ENCODE measurements at places on chromosomes 16 and 17. TPM values are rescaled to one million over a fixed set of nuclear protein-coding genes. Genes with fewer than 3 reads are reported as not detected.

GRCh38 chr17:64129515-64129764 lies 504 bp downstream of the ERN1 start:
- DNase-seq, result no peak

DNA sequence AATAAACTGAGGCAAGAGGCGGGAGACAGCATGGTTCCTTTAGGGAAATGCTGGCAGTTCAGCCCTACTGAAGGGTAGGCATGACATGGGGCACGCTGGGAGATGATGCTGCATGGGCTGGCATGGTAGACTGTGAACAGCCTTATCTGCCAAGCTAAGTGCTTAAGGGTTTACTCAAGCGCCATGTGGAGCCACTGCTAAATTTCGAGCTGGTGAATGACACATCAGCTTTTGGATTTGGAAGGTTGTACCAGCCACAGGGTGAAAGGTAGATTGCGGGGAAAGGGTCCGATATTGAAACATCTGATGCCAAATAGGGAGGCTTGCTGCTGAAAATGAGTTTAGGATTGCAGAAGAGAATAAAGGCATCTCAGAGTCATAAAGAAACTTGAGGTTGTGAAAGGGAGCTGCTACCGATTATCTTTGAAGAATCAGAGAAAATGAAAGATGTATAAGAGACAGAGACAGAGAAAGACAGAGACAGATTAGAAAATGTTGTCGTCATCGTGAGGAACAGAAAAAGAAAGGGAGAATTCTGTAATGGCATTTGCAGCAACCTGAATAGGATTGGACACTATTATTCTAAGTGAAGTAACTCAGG lies 16.3 kb downstream of the PIK3R5 start:
- no peak for DNase-seq

GRCh38 chr17:6240001-6240400 lies 169.8 kb downstream of the WSCD1 start:
- no peak for DNase-seq

The GJD3 gene
- total RNA-seq, result 0.81 TPM

The KRT33A gene
- not detected for total RNA-seq

The GLP2R gene
- total RNA-seq, result 11.9 TPM

- no peak for DNase-seq
Observed at GRCh38 chr16:3771513-3771912, 54.2 kb upstream of the TRAP1 start.

The CCL14 gene
- total RNA-seq, result 2.3 TPM

DNA sequence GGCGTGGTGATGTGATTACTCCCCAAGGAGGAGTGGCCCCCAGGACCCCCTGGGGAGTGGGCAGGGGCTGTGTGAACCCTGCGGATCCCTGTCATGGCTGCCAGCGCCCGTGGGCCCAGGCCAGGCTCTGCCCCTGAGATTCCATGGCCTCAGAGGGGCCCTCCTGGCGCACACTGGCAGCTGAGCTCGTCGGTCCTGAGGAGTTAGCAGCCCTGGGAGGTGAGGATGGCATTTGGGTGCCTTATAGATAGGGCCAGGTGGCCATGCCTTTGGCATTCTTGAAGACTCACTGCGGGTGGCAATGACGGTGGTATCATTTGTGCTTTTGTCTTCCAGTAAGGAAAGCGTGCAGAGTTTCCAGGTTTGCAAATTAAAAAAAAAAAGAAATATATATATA lies 146.8 kb upstream of the GSE1 start:
- no peak for DNase-seq

The PRR35 gene
- total RNA-seq, result not detected

- DNase-seq, result no peak
Observed at GRCh38 chr17:59441464-59442096, 110.1 kb downstream of the YPEL2 start.

DNA sequence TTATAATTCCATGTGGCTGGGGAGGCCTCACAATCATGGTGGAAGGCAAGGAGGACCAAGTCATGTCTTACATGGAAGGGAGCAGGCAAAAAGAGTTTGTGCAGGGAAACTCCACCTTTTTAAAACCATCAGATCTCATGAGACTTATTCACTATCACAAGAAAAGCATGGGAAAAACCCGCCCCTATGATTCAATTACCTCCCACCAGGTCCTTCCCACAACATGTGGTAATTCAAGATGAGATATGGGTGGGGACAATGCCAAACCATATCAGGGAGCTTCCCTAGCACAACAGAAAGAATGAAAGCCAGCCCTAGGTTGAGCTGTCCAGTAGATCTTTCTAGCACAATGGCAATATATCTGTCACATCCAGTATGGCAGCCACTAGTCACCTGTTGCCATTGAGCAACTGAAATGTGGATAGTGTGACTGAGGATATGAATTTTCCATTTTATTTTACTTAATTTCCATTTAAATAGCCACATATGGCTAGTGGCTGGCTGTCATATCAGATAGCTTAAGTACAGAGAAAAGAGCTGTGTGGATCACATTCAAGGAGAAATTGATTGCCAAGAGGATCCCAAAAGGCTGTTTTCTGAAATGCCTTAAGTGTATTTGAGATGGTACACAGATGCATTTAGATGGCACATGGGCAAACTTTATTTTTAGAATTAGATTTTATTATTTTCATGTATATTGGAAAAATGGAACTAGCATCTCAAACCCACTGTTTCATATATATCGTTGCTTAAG lies 273.0 kb downstream of the GRIN2A start:
- DNase-seq, result no peak

GRCh38 chr16:85210423-85211169 lies 98.3 kb upstream of the CIBAR2 start:
- no peak for DNase-seq

- DNase-seq, result peak; percentile 68
Observed at GRCh38 chr16:88886845-88887521, 20.5 kb upstream of the PABPN1L start.

DNA sequence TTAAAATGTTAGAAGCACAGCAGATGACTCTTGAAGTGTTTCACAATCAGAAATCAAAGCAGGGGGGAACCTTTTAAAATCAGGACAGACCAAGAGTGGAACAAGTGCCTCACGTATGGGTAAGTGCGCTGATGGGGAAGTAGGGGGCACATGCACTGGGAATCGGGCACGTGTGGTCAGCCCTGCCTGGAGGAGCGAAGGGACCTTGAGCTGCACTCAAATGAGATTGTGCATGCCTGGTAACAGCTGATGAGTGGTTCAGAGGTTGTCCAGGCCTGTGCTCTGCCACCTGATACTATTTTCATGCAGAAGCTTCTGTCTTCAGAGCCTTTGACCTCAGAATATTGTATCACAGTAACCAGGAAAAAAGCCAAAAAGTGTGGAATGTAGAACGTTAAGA lies 13.7 kb upstream of the XYLT2 start:
- no peak for DNase-seq

The CFAP97D1 gene
- not detected for total RNA-seq

- peak; percentile 78 for DNase-seq
Observed at GRCh38 chr17:64262198-64262999, 661 bp downstream of the TEX2 start.

GRCh38 chr17:69818467-69818866 lies 256.6 kb upstream of the KCNJ16 start:
- DNase-seq, result no peak

The NPIPB2 gene
- 13.0 TPM for total RNA-seq

DNA sequence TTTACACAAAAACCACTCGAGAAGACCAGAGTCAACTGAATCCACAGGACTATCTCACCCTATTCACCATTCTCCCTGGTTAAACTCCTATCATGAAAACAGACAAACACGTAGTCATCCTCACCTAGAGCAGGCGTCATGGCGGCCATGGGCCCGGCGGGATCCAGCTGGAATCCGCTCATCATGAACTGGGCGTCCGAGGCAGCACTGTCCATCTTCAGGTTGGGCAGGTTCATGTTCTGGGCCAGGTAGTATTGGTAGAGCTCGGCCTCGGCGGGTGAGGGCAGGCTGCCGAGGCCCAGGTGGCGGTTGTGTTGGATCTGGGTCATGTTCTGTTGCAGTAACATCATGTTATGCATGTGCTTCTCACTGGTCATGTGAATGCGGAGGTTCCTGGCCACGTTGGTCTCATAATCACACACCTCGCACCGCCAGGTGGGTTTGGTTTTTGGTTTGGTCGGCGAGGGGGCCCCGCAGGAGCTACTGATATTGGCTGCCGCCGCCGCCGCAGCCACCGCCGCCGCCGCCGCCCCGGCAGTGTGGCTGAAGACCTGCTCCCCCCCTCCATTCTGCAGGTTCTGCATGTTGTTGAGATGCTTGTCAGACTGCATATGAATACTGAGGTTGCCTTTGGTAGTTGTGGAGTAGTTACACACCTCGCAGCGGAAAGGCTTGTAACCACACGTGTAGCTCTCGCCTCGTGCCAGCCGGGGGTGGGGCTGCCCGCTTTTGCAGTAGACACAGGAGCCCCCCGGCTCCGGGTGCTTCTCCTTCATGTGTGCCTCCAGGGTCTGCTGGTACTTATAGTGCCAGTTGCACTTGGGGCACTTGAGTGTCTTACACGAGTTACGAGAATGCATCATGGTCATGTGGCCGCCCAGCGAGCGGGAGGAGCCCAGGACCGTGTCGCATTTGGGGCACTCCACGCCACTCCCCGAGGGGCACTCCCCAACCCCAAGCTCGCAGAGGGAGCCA lies 90.3 kb downstream of the ZFHX3 start:
- DNase-seq, result no peak

The CENPV gene
- 62.3 TPM for total RNA-seq

The LPO gene
- total RNA-seq, result not detected

GRCh38 chr17:68851890-68852289 lies 103.3 kb downstream of the ABCA8 start:
- DNase-seq, result no peak

The PIRT gene
- 0.58 TPM for total RNA-seq

GRCh38 chr16:149024-149660 lies 3.3 kb upstream of the HBZ start:
- DNase-seq, result no peak

DNA sequence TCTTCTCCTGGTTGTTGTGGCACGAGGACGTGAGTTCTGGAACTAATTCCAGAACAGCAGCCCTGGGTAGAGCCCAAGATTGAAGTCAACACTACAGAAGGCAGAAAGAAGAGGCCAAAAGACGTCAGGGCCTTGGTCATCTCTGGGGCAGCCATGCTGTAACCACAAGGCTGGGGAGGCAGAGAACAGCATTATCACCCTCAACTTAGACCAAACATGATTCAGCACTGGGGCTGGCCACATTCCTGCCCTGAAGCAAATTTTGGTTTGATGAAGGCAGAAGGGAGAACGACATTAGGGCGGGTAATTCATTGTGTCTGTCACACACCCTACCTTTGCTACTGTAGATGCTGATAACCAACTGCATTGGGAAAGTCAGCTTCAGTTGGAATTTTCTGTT lies 9.7 kb upstream of the ALOX15B start:
- no peak for DNase-seq

GRCh38 chr16:81668243-81669097 lies 110.6 kb upstream of the PLCG2 start:
- no peak for DNase-seq

- DNase-seq, result no peak
Observed at GRCh38 chr16:66121466-66121865, 245.0 kb upstream of the CDH5 start.

DNA sequence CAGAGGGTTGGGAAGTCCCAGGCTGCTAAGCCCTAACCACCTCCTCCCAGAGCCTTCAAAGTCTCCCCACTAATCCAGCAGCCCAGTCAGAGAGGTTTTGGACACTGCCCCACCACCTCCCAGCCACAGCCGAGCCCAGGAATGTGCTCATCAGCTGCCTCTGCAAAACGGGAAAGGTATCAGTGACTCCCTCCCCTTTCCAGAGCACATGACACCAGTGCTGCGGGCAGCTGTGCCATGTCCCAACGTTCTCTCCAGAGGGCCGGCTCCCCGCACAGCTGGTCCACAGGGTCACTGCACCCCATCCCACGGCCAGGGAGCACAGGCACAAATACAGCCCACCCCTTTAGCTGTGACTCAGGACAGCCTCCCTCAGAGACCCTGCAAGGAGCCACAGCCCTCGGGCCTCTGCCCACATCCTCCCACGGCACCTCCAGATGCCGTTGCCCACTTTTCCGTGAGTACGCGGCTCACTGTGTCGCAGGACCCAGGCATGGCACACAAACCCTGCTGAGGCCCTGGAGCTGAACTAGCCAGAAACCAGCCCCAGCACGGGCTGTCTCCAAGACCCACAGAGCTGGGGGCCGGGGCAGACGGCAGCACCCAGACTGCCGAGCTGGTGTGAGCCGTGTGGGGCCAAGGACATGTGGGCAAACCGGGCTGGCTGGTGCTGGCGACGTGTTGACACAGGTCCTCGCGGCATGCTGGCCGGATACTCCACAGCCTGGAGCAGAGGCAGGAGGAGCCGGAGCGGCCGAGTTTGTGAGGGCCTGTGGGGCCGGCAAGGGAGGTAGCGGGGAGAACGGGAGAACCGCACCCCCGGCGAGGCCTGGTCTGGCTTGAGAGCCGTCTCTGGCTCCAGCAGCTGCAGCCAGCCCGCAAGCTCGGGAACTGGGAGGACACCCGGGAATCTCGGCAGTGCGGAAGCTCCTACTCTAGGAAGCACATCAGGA lies 6.3 kb upstream of the PPP1R27 start:
- DNase-seq, result no peak

GRCh38 chr17:78421534-78422266 lies 43.3 kb downstream of the PGS1 start:
- DNase-seq, result peak; percentile 79

DNA sequence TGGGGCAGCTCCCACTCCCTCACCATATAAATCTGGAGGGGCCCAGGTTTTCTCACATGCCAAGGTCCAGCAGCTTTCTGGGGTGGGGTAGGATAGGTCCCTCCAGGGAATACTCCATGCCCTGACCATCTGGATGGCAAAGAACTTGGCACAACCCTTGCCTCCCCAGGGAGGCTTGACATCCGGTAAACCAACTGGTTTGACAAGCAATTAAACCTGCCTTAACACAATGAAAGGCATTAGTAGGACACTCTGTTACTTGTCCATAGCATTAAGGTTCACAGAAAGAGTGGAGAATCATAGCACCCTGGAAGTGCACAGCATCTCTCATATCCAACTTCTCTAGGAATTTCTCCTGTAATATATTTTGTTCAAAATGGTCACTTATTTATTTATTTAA lies 63.9 kb upstream of the MAF start:
- DNase-seq, result no peak

DNA sequence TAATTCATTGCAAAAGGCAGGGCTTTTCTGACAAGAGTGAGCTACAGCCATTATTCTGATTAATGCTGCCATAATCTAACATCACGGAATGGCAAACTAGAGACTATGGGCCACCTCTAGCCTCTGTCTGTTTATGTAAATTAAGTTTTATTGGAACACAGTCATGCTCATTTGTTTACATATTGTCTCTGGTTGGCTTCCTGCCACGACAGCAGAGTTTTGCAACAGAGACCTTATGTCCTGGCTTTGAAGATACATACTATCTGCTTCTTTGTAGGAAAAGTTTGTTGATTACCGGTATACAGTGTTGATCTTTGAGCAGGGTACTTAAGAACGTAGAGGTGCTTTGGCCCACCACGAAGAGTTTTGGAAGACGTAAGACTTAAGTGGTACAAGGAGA lies 715.9 kb upstream of the RBFOX1 start:
- no peak for DNase-seq
